ENCODE measurements at places on chromosomes 1 and 21.

DNA sequence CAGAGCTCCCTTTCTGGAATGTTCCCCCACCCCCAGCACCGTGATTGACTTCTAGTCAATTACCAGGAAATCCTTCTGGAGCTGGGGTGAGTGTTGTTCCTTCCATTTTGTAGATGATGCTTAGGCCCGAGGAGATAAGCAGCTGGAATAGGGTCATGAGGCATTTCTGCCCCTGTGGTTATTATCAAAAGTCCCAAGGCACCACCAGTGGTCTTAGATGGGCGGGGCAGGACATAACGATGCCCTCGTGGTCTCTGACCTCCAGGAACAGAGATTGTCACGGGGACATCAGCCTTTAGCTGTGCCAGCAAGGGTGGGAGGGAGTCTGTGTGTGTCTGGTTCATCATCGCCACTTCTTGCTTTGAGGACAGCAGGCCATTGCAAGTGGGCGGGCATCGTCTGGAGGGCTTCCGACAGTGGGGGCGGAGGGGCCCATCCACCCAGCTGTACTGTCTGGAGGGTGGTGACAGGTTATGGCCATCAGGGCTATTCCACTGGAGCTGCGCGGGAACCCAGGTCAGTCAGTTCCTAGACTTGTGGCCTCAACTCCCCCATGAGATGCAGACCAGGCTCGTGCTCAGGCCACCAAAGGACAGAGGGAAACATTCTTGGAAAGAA, 22.6 kb downstream of the TNFRSF8 start:
- DNase-seq, result no peak

- DNase-seq, result no peak
Observed at GRCh38 chr1:163085041-163085903, 16.1 kb downstream of the RGS4 start.

GRCh38 chr1:58879464-58879863, 95.6 kb upstream of the JUN start:
- DNase-seq, result no peak

DNA sequence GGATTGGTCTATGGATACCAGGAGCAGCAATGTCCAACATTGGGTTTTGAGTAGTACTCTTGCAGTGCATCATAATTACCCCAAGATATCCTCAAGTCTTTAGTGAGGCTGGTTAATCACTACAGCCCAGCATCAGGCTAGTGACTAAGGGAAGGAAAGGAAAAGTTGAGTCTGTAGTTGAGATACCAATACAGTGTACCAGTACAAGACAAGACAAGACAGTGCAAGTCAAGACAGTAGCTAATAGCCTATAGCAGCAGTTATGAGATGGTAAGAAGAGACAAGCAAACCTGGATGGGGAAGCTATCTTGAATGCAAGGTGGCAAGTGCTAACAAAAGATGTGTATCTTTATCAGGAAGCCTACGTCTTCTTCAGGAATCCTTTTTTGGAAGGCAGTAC, 13.3 kb upstream of the GNG12 start:
- DNase-seq, result no peak

DNA sequence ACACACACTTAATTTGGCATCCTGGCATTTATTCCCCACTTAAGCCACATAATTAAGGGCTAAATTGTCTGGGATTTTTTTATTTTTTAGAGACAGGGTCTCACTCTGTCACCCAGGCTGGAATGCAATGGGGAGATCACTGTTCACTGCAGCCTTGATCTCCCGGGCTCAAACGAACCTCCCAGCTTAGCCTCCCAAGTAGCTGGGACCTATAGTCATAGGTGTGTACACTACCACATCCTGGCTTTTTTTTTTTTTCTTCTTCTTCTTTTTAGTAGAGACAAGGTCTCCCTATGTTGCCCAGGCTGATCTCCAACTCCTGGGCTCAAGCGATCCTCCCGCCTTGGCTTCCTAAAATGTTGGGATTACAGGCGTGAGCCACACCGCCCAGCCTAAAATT, 24.2 kb downstream of the ZZZ3 start:
- no peak for DNase-seq
